Activated naive CD4-positive, alpha-beta T cell treated with anti-CD3 and anti-CD28 coated beads, Interleukin-2, amount 10 ng/mL, durations not matched to agents 7 days and 5 days (primary cell): ENCODE measurements at places on chromosomes 1 and 21.

DNA sequence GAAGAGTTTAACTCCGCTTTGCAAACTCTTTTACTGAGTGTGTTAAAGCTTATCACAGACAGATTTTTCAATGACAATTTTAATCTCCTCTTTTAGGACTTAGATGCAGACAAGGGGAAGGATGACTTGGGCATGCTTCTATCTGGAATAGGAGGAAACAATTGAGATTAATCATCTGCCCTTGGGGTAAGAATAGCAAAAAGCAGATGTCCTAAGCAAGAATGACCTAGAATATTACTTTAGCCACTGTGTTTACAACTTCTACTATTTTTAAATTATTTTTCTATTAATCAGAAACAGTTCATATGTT is 569.0 kb upstream of the ADGRL2 start:
- no peaks in the 10 kb centered on the region for H3K27me3 ChIP-seq
- H3K4me1 ChIP-seq: no peaks in the 10 kb centered on the region
- DNase-seq: no peak

DNA sequence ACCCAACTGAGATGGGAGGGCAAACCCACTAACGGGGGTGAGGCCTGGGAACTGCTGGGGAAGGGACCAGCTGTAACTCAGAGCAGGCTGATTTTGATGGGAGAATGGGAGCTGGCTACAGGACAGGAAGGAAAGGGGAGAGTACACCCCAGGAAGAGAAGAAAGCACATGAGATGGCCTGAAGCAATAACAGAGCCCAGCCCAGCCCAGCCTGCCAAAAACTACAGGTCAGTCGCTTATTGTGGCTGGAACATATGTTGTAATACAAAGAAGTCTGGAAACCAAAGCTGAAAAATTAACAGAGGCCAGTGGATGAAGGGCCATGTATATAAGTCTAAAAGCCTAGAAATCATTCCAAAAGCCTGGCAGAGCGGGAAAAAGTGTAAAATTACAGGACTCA is 1.6 kb downstream of the ITLN2 start:
- peaks cover 13% of the 10 kb centered on the region for H3K4me1 ChIP-seq
- peaks cover 12% of the 10 kb centered on the region for H3K27me3 ChIP-seq
- DNase-seq: no peak
- H3K4me3 ChIP-seq: no peak overlapping the region

- H3K27me3 ChIP-seq: no peaks in the 10 kb centered on the region
- H3K4me1 ChIP-seq: peaks cover 17% of the 10 kb centered on the region
- peak; percentile 50 for DNase-seq
Observed at GRCh38 chr1:221740993-221741702, 741 bp downstream of the DUSP10 start.

- H3K36me3 ChIP-seq: peaks cover 1% of the 10 kb centered on the region
- H3K4me1 ChIP-seq: peaks cover 71% of the 10 kb centered on the region
- H3K4me3 ChIP-seq: no peak overlapping the region
- peak; percentile 77 for DNase-seq
Observed at GRCh38 chr21:42460391-42461184, 35.4 kb downstream of the RSPH1 start.

DNA sequence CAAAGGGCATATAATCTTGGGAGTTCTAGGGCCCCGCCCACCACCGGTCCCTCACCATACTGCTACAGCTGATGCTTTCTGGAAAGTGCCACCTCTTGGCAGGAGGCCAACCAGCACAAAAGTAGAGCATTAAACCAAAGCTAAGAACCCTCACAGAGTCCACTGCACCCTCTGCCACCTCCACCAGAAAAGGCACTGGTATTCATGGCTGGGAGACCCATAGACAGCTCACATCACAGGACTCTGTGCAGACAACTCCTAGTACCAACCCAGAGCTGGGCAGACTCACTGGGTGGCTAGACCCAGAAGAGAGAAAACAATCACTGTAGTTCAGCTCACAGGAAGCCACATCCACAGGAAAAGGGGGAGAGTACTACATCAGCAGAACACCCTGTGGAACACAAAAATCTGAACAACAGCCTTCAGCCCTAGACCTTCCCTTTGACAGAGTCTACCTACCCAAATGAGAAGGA is 10.8 kb downstream of the THEM4 start:
- peak; percentile 69 for DNase-seq
- H3K4me1 ChIP-seq: peaks cover 58% of the 10 kb centered on the region
- H3K27ac ChIP-seq: peak overlapping the region; percentile 93
- peaks cover 48% of the 10 kb centered on the region for H3K36me3 ChIP-seq
- no peaks in the 10 kb centered on the region for H3K27me3 ChIP-seq

GRCh38 chr1:226646026-226646869 is 92.8 kb downstream of the ITPKB start:
- H3K27me3 ChIP-seq: no peaks in the 10 kb centered on the region
- no peak for DNase-seq
- peak overlapping the region; percentile 80 for H3K27ac ChIP-seq
- H3K36me3 ChIP-seq: peaks cover 64% of the 10 kb centered on the region

- H3K4me1 ChIP-seq: no peaks in the 10 kb centered on the region
- H3K27me3 ChIP-seq: peaks cover 63% of the 10 kb centered on the region
- H3K27ac ChIP-seq: no peak overlapping the region
- H3K36me3 ChIP-seq: peaks cover 5% of the 10 kb centered on the region
- no peak overlapping the region for H3K4me3 ChIP-seq
Observed at GRCh38 chr1:235986869-235987268, 78.0 kb downstream of the NID1 start.

GRCh38 chr1:73914951-73915350 is 283.0 kb downstream of the LRRIQ3 start:
- no peak overlapping the region for H3K4me3 ChIP-seq
- no peak for DNase-seq
- H3K4me1 ChIP-seq: no peaks in the 10 kb centered on the region
- no peak overlapping the region for H3K27ac ChIP-seq
- H3K27me3 ChIP-seq: no peaks in the 10 kb centered on the region
